Activated CD4-positive, alpha-beta T cell treated with anti-CD3 and anti-CD28 coated beads, Interleukin-2, amount 10 ng/mL, durations not matched to agents 7 days and 5 days (primary cell): ENCODE measurements at places on chromosomes 2 and 18. TPM values are rescaled to one million over a fixed set of nuclear protein-coding genes. Genes with fewer than 3 reads are reported as not detected.

DNA sequence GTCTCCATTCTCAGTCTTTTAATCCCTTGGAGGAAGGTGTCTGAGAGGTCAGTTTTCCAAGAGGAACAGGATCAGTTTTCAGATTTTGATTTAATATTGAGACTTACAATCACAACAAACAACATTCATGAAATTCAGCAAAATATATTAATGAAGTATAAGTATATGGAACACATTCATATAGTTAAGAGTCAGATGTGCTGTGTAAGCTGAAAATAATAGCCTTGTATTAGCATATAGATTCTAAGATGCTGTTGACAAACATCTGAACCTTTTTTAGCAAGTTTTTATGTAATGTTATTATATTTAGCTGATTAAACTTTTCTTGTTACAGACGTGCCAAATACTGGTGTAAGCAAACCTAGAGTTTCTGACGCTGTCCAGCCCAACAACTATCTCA is 163.9 kb downstream of the PKP4 start:
- no peak for DNase-seq
- H3K27me3 ChIP-seq = no peaks in the 10 kb centered on the region
- peaks cover 2% of the 10 kb centered on the region for H3K4me1 ChIP-seq
- H3K36me3 ChIP-seq = peaks cover 3% of the 10 kb centered on the region

DNA sequence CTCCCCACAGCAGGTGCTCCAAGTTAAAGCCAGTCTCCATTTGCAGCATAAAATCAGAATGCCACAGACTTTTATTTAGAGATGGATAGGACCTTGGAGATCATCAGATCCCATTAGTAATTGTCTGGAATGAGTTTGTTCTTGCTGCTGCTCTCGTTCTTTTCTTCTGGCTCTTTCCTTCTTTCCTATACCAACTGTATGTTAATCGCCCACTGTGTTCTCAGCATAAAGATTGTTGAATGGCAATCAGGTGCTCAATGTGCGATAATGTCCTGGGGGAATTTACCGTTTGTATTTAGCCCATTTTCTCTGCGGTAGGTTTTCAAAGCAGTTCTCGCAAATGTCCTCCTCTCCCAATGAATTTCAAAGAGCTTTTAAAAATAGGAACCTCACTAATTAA is 3.3 kb downstream of the GPR39 start:
- peaks cover 12% of the 10 kb centered on the region for H3K27me3 ChIP-seq
- H3K36me3 ChIP-seq = no peaks in the 10 kb centered on the region
- no peak for DNase-seq
- no peaks in the 10 kb centered on the region for H3K4me1 ChIP-seq

Gene KIAA2012
- not detected for total RNA-seq

- H3K27ac ChIP-seq = no peak overlapping the region
- H3K4me3 ChIP-seq = no peak overlapping the region
- no peaks in the 10 kb centered on the region for H3K4me1 ChIP-seq
- H3K27me3 ChIP-seq = peaks cover 3% of the 10 kb centered on the region
- no peak for DNase-seq
- H3K36me3 ChIP-seq = no peaks in the 10 kb centered on the region
Measured at GRCh38 chr18:61471942-61472341, 138.7 kb downstream of the CDH20 start.

GRCh38 chr2:152347076-152347475 is 12.1 kb downstream of the FMNL2 start:
- no peak overlapping the region for H3K27ac ChIP-seq
- no peak overlapping the region for H3K4me3 ChIP-seq
- no peaks in the 10 kb centered on the region for H3K36me3 ChIP-seq
- DNase-seq = no peak
- H3K4me1 ChIP-seq = no peaks in the 10 kb centered on the region
- H3K27me3 ChIP-seq = peaks cover 3% of the 10 kb centered on the region

Gene NGEF
- not detected for total RNA-seq
